ENCODE measurements at places on chromosomes 12 and 14.

- DNase-seq: no peak
These were observed 1.6 kb downstream of the PTGDR start for GRCh38 chr14:52269100-52269499.

DNA sequence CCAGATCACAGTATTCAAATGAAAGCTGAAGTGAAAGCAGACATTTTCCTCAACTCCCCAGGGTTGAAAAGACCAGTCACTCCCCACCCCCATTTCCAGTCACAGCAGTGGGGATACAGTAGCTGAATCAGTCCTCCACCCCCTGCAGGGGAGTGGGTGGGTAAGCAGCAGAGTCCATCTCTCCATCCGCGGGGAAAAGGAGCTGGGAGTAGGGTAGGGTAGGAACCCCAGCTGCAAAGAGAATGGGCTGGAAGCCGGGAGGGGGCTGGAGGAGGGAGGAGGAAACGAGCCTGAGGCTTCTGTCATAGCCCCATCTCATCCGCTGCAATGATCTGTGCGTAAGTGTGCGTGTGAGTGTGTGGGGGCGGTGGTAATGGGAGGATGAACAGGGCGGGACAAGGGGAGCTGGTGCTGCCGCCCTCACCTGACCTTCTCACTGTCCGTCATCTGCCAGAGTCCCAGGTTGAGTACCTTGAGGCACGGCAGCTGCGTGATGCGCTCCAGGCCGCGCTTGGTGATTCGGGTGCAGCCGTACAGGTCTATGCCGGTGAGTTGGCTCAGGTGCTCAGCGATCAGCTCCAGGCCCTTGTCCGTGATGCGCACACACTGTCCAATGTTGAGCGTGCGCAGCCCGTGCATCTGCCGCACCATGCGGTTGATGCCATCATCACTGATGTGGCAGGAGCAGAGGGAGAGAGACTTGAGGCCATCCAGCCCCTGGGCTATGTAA lies 1.8 kb downstream of the FBXL14 start:
- DNase-seq: no peak

DNA sequence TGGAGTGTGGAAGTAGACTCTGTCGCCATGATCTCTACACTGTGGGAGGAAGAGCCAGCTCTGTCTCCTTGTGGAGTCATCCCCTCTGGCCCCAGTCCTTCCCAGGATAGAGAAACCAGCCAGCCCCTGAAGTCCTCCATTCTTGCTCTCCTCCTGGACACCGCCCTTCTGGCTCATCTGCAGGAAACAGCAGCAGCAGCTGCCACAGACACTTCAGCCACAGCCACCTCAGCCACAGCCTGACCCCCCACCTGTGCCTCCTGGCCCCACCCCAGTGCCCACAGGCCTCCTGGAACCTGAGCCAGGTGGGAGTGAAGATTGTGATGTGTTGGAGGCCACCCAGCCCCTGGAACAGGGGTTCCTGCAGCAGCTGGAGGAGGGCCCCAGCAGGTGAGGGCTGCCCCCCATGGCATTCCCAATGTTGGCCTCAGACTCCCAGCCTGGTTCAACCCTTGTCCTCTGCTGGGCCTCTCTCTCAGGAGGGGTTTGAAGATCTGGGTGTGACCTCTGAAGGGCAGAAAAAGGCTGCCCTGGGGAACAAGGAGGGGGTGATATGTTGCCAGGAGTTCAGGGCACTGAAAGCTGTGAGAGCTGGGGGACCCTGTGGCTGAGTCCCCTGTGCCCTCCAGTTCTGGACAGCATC lies 10.5 kb downstream of the PRPF40B start:
- no peak for DNase-seq

- no peak for DNase-seq
These were observed 1351.1 kb downstream of the TMEM121 start for GRCh38 chr14:106877517-106877916.

- no peak for DNase-seq
These were observed 1466.1 kb upstream of the SEL1L start for GRCh38 chr14:82999802-83000201.

- DNase-seq: no peak
These were observed 195.9 kb upstream of the PLEKHG7 start for GRCh38 chr12:92506891-92507290.

DNA sequence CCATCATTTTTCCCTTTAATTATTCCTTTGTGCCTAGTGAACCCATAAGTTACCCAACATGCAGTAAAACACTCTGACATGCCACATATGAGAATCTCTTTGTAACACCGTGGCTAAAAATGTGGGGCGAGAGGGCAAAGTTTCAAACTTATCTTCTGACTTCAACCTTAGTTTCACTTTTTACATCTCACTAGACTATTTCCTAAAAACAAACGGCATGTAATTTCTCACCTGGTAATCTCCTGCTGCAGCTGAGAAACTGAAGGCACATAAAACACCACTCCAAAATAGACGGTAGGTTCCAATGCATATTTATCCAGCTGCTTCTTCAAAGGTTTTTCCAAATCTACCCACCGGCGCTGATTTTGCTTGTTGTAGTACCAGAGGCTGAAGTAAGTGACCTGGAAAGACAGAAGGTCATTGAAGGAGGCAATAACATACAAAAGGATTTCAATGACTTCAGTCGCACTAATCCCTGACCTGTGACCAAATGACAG lies 37.9 kb downstream of the PTPN21 start:
- no peak for DNase-seq

- DNase-seq: no peak
These were observed 209.9 kb upstream of the HMGA2 start for GRCh38 chr12:65614259-65614889.

DNA sequence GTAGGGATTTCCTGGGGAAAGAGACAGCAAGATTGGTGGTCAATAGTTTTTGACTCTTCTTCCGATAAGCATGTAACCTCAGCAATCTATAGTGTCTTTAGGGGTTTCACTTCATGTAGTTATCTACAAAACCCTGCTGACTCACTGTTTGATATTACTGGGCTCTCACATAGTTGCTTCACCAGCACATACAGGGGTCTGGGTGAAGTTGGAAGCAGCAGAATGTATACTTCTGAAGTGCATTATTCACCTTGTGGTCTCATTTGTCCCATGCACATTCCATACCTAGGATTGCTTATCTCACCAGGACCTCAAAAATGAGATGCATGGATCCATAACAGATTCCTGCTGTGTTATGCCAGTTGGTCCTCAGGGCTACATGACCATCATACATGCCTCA lies 280.0 kb downstream of the LRIG3 start:
- no peak for DNase-seq

- no peak for DNase-seq
These were observed 115.3 kb upstream of the CPSF6 start for GRCh38 chr12:69123919-69124638.

- DNase-seq: no peak
These were observed 25.2 kb upstream of the BHLHE41 start for GRCh38 chr12:26149968-26150500.

DNA sequence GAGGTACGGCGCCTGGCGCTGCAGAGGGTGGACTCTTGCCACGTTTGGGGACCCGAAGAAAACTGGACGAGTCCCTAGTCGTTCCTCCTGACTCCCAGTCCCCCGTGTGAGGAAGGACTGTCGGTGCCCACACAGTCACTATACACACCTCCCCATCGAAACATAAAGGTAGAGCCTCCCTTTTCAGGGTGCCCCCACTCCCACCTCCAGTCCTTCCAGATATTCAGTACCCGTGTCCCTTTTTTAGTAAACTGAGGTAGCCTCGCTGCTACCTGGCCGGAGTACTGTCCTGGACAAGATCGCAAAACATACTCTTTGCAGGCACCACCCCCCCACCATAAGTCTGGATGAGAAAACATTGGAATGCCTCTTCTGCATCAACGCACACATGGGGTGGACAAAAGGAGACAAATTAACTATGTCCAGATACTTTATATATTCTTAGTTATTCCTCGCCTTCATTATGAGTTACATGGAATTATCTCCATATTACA lies 610 bp upstream of the KMT2D start:
- DNase-seq: no peak

- DNase-seq: no peak
These were observed 1005.5 kb downstream of the VRK1 start for GRCh38 chr14:97802430-97803373.

GRCh38 chr12:40832668-40833067 lies 140.4 kb downstream of the CNTN1 start:
- DNase-seq: no peak

GRCh38 chr14:71060825-71061455 lies 153.7 kb downstream of the PCNX1 start:
- no peak for DNase-seq

GRCh38 chr14:50452296-50452695 lies 55.6 kb upstream of the CDKL1 start:
- no peak for DNase-seq

GRCh38 chr14:55973911-55974630 lies 144.1 kb upstream of the PELI2 start:
- no peak for DNase-seq

DNA sequence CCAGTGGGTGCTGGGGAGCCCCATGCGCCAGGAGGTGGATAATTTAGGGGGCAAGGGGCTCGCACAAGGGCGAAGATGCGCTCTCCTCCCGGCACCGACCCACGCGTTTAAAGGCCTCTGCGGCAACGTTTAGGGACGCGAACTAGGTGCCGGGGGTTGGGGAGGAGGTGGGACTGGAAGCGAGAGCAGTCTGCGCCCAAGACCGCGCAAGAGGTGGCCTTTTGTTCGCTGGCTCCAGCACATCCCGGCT lies 1.3 kb downstream of the SLC38A1 start:
- DNase-seq: no peak

- no peak for DNase-seq
These were observed 173.0 kb downstream of the MYRFL start for GRCh38 chr12:69998011-69998410.

DNA sequence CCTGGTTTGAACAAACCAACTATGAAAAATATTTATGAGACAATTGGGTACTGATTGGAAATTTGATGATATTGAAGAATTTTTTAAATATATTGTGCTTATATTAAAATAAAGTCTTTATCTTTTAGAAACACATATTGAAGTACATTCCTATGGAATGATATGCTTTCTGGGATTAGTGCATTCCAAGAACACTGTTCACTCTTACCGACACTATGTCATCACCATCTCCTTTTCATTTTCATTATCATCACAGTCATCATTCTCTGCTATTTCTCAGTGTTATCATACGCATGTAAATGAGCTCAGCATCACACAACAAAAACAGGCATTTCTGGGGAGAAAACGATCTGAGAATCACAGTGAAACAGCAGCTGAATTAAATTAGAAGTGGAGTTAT lies 513.3 kb upstream of the CCDC196 start:
- DNase-seq: no peak

DNA sequence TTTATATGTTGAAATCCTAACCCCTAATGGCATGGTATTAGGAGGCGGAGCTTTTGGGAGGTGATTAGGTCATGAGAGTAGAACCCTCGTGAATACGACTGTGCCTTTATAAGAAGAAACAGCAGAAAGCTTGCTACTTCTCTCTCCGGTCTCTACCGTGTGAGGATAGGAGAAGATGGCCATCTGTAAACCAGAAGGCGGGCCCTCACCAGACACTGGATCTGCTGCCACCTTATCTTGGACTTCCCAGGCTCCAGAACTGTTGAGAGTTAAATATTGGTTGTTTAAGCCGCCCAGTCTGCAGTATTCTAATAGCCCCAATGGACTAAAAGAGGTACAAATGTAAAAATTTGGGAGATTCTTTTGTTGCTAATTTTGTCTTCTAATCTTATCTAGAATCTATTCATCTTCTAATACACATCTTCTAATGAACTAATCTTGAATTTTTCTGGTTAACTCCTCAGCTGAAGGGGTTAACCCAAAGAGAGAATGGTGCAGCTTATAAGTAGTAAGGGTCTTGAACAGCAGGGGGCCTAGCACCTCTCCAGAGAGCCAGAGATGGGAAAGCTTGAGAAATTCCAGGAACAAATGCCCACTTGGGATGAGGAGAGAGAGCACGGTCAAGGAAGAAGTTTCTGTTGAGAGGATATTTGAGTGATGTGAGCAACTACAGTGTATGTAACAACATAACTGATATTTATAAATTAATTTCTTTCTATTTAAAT lies 264.0 kb upstream of the GRIP1 start:
- no peak for DNase-seq

DNA sequence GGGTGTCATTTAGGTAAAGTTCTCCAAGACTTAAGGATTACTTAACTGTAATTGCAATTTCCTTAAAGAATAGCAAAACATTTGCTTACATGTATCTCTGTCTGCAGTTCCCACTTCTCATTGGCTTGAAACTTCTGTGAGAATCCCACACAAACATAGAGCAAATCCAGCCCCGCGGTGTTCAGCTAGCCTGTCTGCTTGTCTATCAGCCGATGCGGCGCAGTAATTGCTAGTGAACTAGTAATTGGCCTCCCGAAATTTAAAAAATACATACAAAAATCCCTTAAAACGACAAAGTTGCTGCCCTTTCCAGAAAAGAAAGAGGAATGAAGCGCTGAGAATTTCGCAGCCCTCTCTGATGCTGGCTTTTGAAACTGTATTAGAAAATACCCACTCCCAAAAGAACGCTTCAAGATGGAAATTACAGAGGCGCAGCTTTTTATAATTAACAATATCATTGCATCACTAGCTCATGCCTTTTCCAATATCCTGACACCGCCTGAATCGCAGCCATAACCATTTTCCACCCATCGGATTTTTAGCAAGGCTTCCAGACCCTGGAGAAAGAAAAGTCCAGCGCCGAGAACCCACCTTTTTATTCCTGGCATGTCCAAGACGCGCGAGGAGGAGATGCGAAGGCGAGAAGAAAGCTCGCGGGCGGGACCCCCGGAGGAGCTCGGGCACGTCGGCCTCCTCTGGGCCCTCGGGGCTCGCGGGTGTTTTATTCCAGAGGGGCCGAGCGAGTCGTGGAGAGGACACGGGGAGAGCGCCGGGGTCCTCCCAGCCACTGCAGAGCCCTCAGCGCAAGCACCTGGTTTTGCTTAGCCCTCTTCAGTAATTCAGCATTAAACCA lies 646 bp downstream of the FBLN5 start:
- no peak for DNase-seq

DNA sequence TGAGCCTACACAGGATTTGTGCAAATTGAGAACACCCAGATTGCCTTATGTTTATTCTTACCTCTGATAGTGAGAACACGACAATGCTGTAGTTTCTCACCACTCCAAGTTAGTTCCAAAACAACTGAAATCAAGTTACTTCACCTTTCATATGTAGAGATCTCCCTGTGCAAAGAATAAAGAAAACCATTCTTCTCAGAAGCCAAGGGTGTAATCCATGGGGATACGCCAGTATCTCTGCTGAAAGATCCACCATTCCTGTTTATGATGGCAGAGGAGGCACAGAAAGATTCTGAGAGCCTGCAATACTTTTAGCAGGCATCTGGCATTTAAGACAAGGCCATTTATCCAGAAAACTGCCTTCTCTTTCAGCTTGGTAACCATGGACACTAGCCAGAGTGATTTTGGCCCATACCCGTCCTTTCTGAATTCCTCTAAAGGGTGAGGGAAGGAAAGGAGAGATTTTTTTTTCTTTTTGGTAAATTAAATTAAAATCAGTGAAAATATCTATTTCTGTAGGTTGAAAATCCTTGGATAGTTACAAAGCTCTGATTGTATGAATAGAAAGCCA lies 355.4 kb upstream of the FAR2 start:
- DNase-seq: no peak

- no peak for DNase-seq
These were observed 28.2 kb upstream of the SMUG1 start for GRCh38 chr12:54216797-54217661.

- DNase-seq: no peak
These were observed 23.6 kb downstream of the RASSF3 start for GRCh38 chr12:64633940-64634337.

Measured in cortex of kidney (tissue), 1 donor.